ENCODE measurements at places on chromosomes 16 and 17. TPM values are rescaled to one million over a fixed set of nuclear protein-coding genes. Genes with fewer than 3 reads are reported as not detected.

Gene SEPTIN12
- 0.06 TPM for total RNA-seq

Gene PERCC1
- not detected for total RNA-seq

Gene CACNG3
- not detected for total RNA-seq

Gene SPN
- total RNA-seq, result not detected

Gene CD7
- total RNA-seq, result not detected

Gene SOX15
- total RNA-seq, result 0.06 TPM

Gene CIITA
- 0.06 TPM for total RNA-seq

Gene SDR42E2
- not detected for total RNA-seq

Gene PRR35
- not detected for total RNA-seq

Gene DRC3
- 0.49 TPM for total RNA-seq

Gene ABCA6
- 21.1 TPM for total RNA-seq

Gene MYH11
- total RNA-seq, result 0.32 TPM

Gene LHX1
- not detected for total RNA-seq

Gene HOXB13
- total RNA-seq, result not detected

Gene RTN4RL1
- total RNA-seq, result not detected
